Activated CD8-positive, alpha-beta T cell treated with anti-CD3 and anti-CD28 coated beads, Interleukin-2, amount 10 ng/mL, durations not matched to agents 7 days and 5 days (primary cell): ENCODE measurements at places on chromosomes 2 and 18. TPM values are rescaled to one million over a fixed set of nuclear protein-coding genes. Genes with fewer than 3 reads are reported as not detected.

GRCh38 chr2:223936862-223937326, 8.2 kb downstream of the WDFY1 start:
- H3K27me3 ChIP-seq: no peaks in the 10 kb centered on the region
- DNase-seq: no peak
- peaks cover 27% of the 10 kb centered on the region for H3K36me3 ChIP-seq
- H3K4me1 ChIP-seq: peaks cover 75% of the 10 kb centered on the region

DNA sequence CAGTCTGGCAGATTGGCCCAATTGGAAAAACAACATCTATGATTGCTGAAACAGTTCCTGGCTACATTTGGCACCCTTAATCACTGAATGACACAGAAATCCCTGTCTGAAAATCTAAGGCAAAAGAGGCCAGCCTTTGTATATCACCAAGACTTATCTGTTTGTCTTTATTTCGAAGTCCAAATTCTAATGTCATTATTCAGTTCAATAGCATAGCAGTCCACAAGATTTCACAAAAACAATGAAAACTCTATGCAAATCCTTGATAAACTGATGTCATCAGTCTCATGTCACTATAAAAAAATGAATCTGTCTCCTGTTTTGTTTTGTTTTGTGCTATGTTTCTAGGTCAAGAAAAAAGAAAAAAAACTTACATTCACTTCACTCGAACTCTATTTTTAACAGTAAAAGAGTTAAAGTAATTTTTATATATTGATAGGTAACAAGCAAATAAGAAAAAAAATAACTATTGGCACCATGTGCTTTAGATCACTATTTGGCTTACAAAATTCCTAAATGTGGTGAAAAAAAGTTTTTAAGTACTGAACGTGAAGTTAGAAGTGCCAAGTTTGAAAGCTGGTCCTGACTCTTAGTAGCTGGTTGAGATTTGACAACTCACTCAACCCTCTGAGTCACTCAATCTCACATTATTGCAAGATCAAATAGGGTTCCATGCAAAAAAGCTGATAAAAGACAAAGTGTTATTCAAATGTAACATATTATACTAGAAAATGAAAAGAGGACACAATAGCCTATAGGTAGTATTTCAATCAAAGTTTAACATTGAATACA, 359.3 kb downstream of the IRS1 start:
- no peak for DNase-seq
- peaks cover 5% of the 10 kb centered on the region for H3K27me3 ChIP-seq
- H3K36me3 ChIP-seq: no peaks in the 10 kb centered on the region
- H3K4me1 ChIP-seq: no peaks in the 10 kb centered on the region
- no peak overlapping the region for H3K27ac ChIP-seq

DNA sequence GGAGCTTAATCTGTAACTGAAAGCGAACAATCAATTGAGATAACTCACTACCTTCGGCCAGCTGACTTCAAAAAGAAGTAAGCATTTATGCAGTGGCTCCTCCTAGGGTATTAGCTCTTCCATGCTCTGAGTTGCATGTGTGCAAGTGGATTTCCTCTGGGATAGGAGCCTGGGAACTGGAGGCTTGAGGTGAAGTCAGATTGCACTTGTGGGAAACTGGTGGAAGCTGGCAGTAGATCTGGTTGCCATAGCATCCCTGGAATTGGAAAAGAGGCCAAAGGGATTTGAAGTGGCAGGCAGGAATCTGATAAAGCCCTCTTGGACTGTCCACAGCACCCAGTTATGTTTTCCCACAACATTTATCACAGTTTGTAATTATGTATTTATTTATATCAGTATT, 50.6 kb upstream of the FMNL2 start:
- H3K27ac ChIP-seq: no peak overlapping the region
- H3K36me3 ChIP-seq: no peaks in the 10 kb centered on the region
- H3K4me1 ChIP-seq: no peaks in the 10 kb centered on the region
- no peak for DNase-seq
- no peaks in the 10 kb centered on the region for H3K27me3 ChIP-seq

- no peak for DNase-seq
- H3K4me3 ChIP-seq: no peak overlapping the region
- H3K36me3 ChIP-seq: peaks cover 61% of the 10 kb centered on the region
- H3K27me3 ChIP-seq: no peaks in the 10 kb centered on the region
- no peaks in the 10 kb centered on the region for H3K4me1 ChIP-seq
- H3K27ac ChIP-seq: no peak overlapping the region
Measured at GRCh38 chr2:237766340-237766739, 32.2 kb upstream of the RBM44 start.

GRCh38 chr2:118932949-118933348, 9.0 kb upstream of the MARCO start:
- peaks cover 4% of the 10 kb centered on the region for H3K36me3 ChIP-seq
- no peaks in the 10 kb centered on the region for H3K4me1 ChIP-seq
- H3K27me3 ChIP-seq: no peaks in the 10 kb centered on the region
- H3K27ac ChIP-seq: no peak overlapping the region
- H3K4me3 ChIP-seq: no peak overlapping the region

- no peaks in the 10 kb centered on the region for H3K27me3 ChIP-seq
- H3K36me3 ChIP-seq: peaks cover 9% of the 10 kb centered on the region
- DNase-seq: no peak
- H3K4me1 ChIP-seq: peaks cover 47% of the 10 kb centered on the region
Measured at GRCh38 chr2:227479865-227480475, 8.0 kb downstream of the AGFG1 start.

EVX2 gene
- total RNA-seq: not detected
